Memory B cell (primary cell): ENCODE measurements at places on chromosomes 13 and 19.

GRCh38 chr13:66329988-66330451 is 900.1 kb downstream of the PCDH9 start:
- DNase-seq = no peak

GRCh38 chr13:46712524-46712923 is 84.4 kb downstream of the ESD start:
- DNase-seq = no peak

- no peak for DNase-seq
Observed at GRCh38 chr13:51519771-51520216, 64.5 kb upstream of the WDFY2 start.

GRCh38 chr13:30819136-30819888 is 84.0 kb downstream of the ALOX5AP start:
- DNase-seq = no peak

DNA sequence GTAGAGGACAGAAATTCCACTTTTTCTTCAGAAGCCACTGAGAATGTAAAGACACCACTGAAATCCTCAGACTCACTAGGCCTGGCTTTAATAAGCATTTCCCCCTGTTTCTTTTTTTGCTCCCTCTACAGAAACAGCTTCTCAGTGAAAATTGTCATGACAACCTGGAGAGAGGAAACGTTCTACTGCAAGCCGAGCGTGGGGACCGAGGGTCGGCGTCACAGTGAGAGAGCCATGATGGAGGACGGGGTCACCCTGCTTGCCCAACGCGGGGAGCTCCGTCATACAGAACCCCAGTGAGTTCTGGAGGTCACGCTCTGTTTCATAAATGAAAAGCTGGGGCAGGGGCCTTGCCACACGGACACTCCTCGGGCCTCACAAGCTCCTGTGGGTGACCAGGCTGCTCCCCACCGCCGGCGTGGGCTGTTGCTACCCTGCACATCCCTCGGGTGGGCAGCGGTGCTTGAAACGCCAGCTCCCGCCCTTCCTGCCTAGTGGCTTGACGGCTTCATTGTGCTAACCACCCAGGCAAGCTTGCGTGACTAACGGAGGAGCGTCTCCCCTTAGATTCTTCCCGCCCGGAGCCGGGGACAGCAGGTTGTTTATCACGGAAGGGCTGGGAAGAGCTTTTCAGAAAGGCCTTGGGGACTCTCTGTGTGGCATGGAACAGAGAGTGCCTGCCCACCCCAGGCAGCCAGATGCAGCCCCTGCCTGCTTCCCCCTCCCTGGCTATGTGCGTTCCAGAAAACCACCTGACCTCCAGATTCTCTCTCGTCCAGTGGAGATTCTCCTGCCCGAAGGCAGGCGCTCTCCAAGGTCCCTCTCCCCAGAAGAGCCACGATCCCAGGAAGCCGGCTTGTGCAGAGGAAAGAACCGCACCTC is 153.6 kb downstream of the KATNAL1 start:
- no peak for DNase-seq

GRCh38 chr19:2051773-2052704 is 995 bp upstream of the MKNK2 start:
- DNase-seq = peak; percentile 80

DNA sequence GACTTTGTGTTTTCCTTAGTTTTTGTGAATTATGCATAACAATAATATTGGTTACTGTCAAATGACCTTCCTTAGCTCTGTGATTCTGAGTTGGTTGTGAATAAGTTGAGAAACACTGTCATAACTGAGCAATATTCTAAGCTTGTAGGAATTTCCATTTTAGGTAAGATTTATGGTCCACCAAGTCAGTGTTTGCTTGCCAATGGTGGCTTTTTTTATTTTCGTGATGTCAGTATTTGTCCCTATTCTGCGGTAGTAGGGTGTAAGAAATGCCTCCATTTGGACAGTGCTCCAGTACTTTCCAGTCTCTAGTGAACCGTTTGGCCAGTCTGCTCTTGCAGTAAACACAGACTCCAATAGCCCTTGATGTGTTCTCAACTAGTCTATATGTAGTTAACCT is 94.7 kb downstream of the FRY start:
- no peak for DNase-seq

GRCh38 chr13:112956571-112957294 is 12.3 kb upstream of the MCF2L start:
- DNase-seq = no peak

- DNase-seq = no peak
Observed at GRCh38 chr13:52868190-52868589, 19.8 kb upstream of the PCDH8 start.

DNA sequence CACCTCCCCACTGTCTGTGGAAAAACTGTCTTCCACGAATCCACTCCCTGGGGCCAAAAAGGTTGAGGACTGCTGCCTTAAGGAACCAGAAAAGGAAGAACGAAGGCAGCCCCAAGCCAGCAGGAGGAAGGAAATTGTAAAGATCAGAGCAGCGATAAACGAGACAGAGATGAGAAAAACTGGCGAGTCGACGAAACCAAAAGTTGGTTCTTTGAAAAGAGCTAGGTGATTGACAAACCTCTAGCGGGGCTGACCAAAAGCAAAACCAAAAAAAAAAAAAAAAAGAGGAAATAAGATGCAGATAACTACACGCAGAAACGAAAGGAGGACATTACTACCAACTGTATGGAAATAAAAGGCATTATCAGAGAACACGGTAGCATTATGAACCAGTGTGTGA is 76.9 kb downstream of the GADD45B start:
- DNase-seq = peak; percentile 45

- no peak for DNase-seq
Observed at GRCh38 chr19:31500197-31500830, 151.1 kb upstream of the TSHZ3 start.

DNA sequence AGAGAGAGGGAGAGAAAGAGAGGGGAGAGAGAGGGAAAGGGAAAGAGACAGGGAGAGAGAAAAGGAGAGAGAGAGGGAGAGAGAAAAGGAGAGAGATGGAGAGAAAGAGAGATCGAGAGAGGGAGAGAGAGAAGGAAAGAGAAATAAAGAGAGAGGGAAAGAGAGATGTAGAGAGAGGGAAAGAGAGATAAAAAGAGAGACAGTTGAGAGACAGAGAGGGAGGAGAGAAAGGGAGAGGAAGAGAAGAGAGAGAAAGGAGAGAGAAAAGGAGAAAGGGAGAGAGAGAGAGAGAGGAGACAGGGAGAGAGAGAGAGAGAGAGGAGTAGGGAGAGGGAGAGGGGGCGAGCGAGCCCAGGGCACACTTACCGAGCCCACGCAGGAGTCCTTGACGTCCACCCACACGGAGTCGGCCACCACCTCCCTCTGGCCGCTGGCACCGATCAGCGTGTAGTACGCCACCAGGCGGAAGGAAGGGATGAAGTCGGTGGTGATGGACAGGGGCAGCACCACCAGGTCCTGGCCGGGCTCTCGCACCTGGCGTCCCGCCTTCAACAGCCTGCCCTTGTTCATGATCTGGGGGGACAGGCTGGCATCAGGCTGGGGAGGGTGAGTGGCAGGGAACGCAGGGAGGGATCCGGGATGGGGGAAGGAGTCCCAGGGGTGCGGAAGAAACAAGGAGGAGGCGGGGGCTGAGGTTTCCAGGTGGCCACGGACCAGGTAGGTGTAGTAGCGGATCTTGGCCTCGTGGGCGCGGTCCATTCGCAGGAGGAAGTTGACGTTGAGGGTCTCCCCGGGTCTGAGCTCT is 10.0 kb downstream of the C3 start:
- DNase-seq = no peak

GRCh38 chr13:111027458-111028439 is 87.4 kb upstream of the ARHGEF7 start:
- DNase-seq = no peak

GRCh38 chr13:35252536-35253205 is 223.8 kb downstream of the MAB21L1 start:
- no peak for DNase-seq

DNA sequence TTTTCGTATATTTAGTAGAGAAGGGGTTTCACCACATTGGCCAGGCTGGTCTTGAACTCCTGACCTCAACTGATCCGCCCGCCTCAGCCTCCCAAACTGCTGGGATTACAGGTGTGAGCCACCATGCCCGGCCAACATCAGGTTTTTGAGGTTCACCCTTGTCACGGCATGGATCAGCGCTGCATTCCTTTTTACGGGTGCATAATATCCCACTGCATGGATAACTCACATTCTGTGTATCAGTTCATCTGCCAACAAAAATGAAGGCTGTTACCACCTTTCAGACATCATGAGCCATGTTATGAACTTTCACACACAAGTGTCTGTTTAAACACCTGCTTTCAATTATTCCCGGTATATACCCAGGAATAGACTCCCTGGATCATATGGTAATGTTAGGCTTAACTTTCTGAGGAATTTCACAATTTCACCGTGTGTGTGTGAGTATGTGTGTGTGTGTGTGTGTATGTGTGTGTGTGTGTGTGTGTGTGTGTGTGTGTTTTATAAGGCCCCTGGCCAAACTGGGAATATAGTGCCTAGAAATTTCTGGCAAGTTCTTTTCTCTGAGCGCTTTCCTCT is 52.2 kb downstream of the AP1M1 start:
- no peak for DNase-seq

DNA sequence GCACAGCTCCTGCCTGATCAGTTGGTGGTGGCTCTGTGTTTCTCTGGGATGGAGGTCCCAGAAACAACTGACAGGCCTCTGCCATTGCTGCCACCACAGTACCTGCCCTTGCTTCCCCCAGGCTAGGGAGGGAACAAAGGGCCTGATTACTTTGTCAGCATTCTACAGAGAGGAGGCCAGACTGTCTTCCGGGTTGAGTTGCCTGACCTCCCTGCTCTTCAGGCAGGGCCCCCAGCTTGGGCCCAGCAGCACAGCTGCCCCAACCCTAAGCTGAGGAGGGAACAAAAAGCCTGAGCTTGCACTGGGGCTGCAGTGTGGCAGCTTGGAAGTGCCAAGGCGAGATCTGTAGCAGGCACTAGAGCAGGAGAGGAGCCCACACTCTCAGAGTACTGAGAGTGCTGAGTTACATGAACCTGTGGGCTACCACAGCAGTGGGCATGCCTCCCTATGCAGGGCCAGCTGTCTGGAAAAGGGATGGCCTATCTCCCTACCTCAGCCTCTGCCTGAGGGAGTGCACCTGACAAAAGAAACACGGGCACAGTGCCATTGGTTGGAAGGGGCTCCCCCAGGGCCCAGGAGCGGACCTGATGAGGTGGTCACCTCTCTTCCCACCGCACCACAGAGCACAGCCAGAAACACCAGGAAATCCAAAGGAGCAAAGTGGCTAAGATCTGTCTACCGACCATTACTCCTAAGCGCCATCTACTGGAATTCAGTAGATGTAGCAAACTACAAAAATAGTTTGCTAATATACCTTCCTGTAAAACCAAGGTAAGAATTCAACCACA is 24.4 kb downstream of the SLC25A15 start:
- no peak for DNase-seq

GRCh38 chr13:29125191-29125933 is 305.2 kb downstream of the MTUS2 start:
- no peak for DNase-seq

DNA sequence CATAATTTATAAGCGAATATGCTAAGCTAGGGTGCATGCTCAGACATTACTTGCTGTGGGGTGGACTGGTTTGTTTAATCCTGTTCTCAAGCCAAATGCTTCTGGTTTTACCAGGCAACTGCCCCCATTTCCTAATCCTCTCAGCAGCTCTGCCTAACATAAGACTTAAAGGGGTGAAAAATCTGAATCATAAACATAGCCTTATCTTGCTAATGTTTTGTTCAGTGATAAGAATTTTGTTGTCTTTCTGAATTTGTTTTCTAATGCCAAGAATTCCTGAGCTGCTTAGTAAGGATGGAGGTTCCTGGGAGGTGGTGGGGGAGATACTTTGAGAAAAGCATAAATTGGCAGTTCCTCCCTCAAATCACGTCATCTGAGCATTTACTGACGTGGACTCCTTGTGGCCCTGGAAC is 42.7 kb downstream of the ING1 start:
- no peak for DNase-seq

- no peak for DNase-seq
Observed at GRCh38 chr19:10713317-10713716, 4.6 kb upstream of the DNM2 start.

DNA sequence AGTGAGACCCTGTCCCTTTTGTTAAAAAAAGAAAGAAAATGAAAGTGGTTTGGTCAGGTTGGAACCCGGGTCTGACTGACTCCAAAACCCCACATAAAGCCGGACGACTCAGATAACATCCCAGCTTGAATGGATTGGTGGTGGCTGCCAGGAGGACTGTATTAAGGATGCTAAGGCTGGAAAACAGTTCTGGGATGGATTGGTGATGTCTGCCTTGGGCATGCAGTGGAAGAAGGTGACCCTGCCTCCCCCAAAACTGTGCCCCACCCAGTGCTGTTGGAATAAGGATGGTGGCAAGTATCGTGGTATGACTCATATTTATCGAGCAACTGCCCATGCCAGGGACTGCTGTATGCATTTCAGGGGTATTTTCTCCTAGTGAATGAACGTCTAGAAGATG is 18.5 kb upstream of the COLGALT1 start:
- no peak for DNase-seq
